Activated CD4-positive, alpha-beta T cell treated with anti-CD3 and anti-CD28 coated beads for 4 hours (primary cell): ENCODE measurements at places on chromosomes 2 and 18.
A peak's percentile ranks its signal among the peaks of the same experiment; 100 is the strongest.

DNA sequence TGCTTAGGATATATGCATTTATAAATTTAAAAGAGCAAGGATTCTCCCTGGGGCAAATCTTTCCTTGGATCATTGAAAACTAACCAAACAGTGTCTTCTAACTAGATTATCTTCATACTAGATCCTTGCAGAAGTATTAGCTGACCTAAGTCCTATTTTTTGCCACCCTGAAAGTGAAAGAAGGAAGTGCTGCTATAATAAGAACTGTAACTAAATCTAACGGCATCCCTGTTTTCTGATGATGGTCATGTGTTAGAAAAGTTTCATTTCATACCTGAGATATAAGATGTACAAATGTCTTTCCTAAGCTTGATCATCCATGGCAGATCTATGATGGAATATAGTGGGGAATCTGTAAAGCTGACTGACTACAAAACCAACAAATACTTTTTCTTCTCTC, 102.7 kb downstream of the MAP2 start:
- no peak for DNase-seq

DNA sequence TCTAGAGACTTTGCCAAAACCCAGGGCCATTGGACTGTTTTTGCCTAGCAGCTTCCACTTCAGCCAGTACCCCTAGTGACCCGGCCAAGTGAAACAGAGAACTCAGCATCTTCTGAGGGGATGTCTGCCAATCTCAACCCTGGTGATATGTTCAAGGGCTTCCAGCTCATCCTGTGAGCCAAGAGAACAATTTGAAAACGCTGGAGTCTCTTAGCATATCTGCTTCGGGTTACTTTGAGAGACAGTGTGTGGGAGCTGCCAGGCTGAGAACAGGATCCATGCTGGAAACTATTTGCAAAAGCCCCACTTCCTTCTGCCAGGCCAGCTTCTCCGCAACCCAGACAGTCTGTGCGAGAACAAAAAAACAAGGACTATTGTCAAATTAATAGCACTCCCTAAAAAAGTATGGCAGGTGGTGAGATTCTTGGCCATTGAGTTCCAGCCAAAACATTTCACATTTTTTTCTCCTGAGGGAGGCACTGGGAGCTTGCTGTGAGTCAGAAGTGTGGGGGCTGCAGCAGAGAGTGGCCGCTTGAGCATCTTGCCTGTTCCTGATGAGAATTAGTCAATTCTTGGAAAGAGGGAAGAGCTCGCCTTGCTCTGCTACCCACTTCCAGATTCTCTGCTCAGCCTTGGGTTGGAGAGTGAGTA, 395.6 kb upstream of the TRIB2 start:
- no peak for DNase-seq

- DNase-seq = no peak
Measured at GRCh38 chr18:26621161-26622026, 73.0 kb upstream of the KCTD1 start.

GRCh38 chr18:61470031-61470674, 136.9 kb downstream of the CDH20 start:
- no peak for DNase-seq

GRCh38 chr2:157421331-157421944, 22.5 kb downstream of the CYTIP start:
- no peak for DNase-seq

GRCh38 chr2:68290901-68291300, 28.8 kb downstream of the CNRIP1 start:
- DNase-seq = no peak

DNA sequence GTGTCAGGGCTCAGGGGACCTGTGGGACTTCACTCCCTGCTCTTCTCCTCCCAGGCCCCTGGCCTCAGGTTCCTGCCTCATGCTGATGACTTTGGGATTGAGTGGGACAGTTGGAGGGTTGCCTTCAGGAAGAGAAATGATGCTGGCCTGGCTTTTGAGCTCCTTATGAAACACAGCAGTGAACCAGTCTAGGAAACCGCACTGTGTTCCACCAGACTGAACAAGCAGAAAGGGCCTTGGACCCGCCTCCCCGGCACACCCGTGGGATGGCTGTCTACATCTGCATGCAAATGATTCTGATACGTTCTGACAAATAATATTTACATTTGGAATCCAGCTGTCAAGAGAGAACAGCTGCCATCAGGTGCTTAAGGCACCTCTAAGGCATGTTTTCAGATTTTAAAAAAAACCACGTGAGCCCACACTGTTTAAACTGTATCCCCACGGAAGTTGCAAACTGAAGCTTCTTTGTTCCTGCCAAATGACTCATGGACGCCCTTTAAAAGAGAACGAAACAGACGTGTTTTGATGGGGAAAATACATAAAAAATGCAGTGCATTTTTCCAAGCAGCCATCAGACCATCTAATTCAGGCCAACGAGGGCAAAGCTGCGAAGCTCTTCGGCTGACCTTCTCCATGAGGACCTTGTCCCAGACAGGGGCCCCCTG, 27.6 kb upstream of the ASAP2 start:
- no peak for DNase-seq

DNA sequence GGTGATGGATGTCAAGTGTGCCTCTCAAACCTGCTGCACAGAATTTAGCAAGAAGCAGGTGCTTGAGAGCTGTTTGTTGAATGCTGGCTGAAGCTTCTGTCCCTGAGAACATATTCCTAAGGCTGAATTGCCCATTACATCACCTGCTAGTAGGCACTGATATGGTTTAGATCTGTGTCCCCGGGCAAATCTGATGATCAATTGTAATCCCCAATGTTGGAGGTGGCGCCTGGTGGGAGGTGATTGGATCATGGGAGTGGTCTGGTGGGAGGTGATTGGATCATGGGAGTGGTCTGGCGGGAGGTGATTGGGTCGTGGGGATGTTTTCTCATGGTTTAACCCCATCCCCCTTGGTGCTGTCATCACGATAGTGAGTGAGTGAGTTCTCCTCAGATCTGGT, 128.0 kb downstream of the HRH4 start:
- DNase-seq = no peak

DNA sequence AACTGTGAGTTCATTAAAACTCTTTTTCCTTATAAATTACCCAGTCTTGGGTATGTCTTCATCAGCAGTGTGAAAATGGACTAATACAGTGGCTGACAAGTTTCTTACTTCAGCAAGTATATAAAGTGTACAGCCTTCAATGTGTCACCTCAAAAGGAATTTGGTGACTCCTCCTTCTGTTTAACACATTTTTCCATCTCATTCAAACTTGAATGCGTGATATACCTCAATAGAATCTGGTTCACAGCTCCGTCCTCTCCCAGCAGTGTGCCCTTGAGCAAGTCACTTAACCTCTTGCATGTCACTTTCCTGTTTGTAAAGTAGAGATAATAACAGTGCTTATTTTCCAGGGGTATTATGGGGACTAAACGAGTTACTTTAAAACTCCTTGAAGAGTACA, 159.6 kb downstream of the CCBE1 start:
- DNase-seq = no peak

DNA sequence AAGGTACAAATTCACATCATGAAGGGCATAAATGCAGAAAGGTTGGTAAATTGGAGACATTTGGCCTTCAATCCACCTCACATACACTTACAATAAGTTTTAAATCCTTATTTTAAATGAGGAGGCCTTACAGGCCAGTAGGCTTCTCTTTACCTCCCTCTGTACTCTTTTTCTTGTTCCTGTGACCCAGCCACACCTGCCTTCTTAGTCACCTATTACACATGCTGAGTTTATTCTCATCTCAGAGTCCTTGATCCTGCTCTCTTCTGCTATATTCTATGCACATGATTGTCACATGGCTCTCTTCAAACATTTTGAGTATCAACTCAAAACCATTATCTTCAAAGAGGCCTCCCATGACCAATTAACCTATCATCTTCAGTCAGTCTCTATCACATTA, 491.5 kb downstream of the SATB2 start:
- DNase-seq = no peak

GRCh38 chr2:21453723-21454450, 330.1 kb downstream of the TDRD15 start:
- DNase-seq = no peak

- DNase-seq = no peak
Measured at GRCh38 chr2:148614322-148615049, 30.1 kb upstream of the EPC2 start.

GRCh38 chr2:126801473-126801872, 97.2 kb upstream of the TEX51 start:
- no peak for DNase-seq

DNA sequence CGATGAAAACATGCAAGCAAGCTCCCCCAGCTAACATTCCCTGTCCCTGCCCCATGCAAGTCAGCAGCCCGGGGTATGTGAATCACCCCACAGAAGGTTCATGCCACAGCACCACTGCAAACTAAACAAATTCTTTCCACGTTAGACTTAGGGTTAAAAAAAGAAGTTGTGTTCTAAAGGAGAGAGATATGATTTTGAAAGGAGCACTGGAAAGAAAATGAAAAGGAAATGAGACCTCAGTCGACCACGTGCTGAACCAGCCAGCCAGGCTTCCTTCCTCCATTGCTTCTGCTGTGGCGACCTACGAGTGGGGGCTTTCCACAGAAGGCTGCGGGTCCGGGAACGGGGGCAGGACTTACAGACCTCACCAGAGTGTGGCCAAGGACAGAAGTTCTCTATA, 52.0 kb downstream of the ARL4C start:
- peak; percentile 49 for DNase-seq

GRCh38 chr2:172437419-172438341, 10.3 kb downstream of the ITGA6 start:
- peak; percentile 66 for DNase-seq

GRCh38 chr2:28088970-28089369, 198.4 kb downstream of the BABAM2 start:
- no peak for DNase-seq

DNA sequence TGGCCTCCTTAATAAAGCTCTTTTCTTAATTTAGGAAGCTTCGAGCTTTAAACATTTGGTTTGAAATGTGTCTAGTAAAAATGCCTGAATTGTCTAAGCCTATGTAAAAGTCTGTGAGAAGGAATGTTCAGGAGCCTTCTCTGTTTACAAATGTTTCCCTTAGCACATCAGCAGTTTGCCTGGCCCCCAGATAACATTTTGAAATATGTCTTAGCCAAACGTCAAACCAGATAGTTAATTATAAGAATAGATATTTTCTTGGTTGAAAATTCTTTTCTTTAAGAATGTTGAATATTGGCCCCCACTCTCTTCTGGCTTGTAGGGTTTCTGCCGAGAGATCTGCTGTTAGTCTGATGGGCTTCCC, 498.6 kb downstream of the CCDC85A start:
- DNase-seq = no peak

DNA sequence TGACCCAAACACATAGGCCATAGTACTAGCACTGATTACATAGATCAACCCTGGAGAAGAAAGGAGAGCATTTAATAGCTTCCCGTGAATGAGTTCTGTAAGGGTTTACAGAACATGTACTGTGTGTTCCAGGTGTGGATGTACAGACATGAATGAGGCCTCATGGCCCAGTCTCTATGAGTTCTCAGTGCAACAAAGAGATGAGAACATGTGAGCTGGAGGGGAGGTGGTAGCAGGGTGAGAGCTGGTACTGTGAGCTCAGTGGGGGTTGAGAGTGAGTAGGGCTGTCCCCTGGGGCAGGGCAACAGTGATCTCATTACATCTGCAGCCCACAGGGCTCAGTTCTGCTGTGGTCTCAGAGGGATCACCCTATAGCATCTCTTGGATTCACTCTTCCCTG, 42.6 kb upstream of the SPRED2 start:
- DNase-seq = no peak

GRCh38 chr2:237724811-237725478, 73.6 kb upstream of the RBM44 start:
- no peak for DNase-seq
